ENCODE measurements at places on chromosomes 12 and 14. TPM values are rescaled to one million over a fixed set of nuclear protein-coding genes. Genes with fewer than 3 reads are reported as not detected.

HSPA2 gene
- total RNA-seq, result 94.1 TPM

- H3K27ac ChIP-seq, result no peak overlapping the region
- H3K4me3 ChIP-seq, result no peak overlapping the region
- H3K27me3 ChIP-seq, result no peaks in the 10 kb centered on the region
- no peak for DNase-seq
- no peaks in the 10 kb centered on the region for H3K36me3 ChIP-seq
- H3K4me1 ChIP-seq, result no peaks in the 10 kb centered on the region
Measured at GRCh38 chr12:79763766-79764452, 73.1 kb upstream of the PAWR start.

DNA sequence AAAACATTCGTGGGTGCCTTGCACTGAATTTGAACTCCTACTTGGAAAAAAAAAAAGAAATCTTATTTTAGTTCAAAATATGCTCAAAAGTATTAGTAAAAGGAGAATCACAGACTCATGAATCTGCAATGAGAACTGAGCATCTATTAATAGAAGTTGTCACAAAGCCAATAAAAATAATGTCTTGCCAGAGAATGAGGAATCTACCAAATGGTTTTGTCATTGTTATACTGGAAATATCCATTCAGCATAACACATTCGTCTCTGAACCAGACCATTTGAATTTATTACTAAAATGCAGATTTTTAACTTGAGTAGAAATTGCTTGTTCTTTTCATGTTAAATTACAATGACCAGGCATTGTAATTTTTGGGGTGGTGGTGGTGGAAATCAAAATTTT is 11.6 kb upstream of the PTPRB start:
- peaks cover 13% of the 10 kb centered on the region for H3K4me1 ChIP-seq
- no peak overlapping the region for H3K4me3 ChIP-seq
- DNase-seq, result no peak
- no peaks in the 10 kb centered on the region for H3K36me3 ChIP-seq

PLEKHG3 gene
- 60.4 TPM for total RNA-seq

DNA sequence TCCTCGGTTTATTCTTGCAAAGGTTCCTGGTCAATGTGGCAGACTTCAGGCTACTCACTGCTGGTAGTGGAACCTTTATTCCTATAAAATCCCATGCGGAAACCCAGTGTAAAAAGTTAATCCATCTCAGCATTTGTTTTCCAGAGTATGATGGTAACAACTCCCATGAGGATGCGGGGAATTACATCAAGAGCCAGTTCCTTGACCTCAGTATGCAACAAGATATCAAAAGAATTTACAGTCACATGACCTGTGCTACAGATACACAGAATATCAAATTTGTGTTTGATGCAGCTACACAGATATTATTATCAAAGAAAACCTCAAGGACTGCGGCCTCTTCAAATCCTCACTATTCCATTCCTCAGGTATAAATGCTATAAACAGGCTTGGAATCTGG is 19.3 kb downstream of the CPM start:
- no peaks in the 10 kb centered on the region for H3K27me3 ChIP-seq
- H3K4me3 ChIP-seq, result no peak overlapping the region
- peaks cover 6% of the 10 kb centered on the region for H3K4me1 ChIP-seq
- DNase-seq, result no peak

DNA sequence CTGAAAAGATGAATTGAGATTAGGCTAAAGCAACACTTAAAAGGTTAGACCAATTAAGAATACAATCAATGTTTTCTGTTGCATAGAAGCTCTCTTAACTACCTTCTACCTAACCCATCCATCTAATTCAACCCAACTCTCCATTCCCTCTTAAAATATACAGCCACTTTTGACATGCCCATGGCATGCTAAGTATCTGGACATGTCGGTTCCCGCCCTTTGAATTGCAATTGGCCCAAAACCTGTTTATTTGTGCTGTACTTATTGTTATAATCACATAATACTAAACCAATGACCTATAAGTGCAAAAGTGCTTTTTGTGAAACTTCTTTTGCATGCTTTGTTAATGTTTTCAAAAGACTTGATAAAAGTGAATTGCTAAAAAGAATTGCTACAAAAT is 37.6 kb upstream of the APPL2 start:
- H3K36me3 ChIP-seq, result no peaks in the 10 kb centered on the region
- H3K27me3 ChIP-seq, result no peaks in the 10 kb centered on the region
- H3K4me3 ChIP-seq, result no peak overlapping the region
- H3K4me1 ChIP-seq, result peaks cover 52% of the 10 kb centered on the region

DNA sequence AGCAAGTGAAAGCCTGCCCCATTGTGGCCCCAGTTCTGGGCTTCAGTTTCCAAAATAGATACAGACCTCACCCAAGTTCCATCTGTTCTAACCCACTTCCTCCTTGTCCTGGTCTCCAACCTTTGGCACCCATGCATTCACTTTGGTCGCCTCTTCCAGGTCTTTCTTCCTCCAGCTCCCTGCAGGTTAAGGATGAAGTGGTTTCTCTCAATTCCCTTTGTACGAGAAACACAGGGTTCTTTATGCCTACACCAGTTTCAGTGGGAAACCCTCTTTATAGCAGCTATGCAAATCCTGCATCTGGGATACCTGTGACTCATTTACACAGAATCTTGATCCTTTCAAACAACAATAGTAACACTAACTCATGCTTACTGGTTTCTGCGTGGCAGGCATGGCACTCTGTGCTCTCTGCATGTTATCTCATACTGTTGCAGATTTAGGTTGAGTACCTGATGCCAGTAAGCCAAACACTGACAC is 110.6 kb upstream of the AMIGO2 start:
- H3K36me3 ChIP-seq, result no peaks in the 10 kb centered on the region
- no peak for DNase-seq
- no peaks in the 10 kb centered on the region for H3K4me1 ChIP-seq
- no peaks in the 10 kb centered on the region for H3K27me3 ChIP-seq
- H3K4me3 ChIP-seq, result no peak overlapping the region

- H3K36me3 ChIP-seq, result no peaks in the 10 kb centered on the region
- no peak overlapping the region for H3K27ac ChIP-seq
- H3K4me1 ChIP-seq, result peaks cover 32% of the 10 kb centered on the region
- H3K4me3 ChIP-seq, result no peak overlapping the region
- H3K27me3 ChIP-seq, result no peaks in the 10 kb centered on the region
Measured at GRCh38 chr12:3154006-3154405, 76.8 kb downstream of the TSPAN9 start.

- H3K4me1 ChIP-seq, result no peaks in the 10 kb centered on the region
- no peak overlapping the region for H3K27ac ChIP-seq
- H3K4me3 ChIP-seq, result no peak overlapping the region
- no peaks in the 10 kb centered on the region for H3K27me3 ChIP-seq
- no peak for DNase-seq
- H3K36me3 ChIP-seq, result peaks cover 62% of the 10 kb centered on the region
Measured at GRCh38 chr14:73149753-73150152, 13.4 kb downstream of the PSEN1 start.

RAPGEF3 gene
- total RNA-seq, result 9.3 TPM

DNA sequence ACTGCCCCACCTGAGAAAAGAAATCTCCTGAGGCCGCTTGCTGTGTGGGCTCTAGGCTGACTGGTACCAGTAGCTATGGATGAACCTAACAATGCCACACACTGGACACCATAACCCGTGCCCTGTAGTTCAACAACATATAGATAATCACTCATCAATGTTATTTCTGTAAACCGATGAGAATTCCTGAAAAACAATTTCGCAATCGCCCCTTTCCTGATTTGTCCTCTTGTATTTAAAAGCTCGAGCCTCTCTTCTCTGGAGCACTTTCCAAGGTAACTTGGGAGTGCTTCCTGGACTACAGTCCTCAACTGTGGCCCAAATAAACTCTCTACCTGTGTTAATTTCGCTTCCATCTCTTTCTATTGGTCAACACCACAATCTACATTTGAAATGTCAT is 26.1 kb upstream of the PPP2R5C start:
- H3K4me1 ChIP-seq, result peaks cover 46% of the 10 kb centered on the region
- no peaks in the 10 kb centered on the region for H3K27me3 ChIP-seq
- peak; percentile 9 for DNase-seq
- no peak overlapping the region for H3K4me3 ChIP-seq
- H3K36me3 ChIP-seq, result no peaks in the 10 kb centered on the region

DNA sequence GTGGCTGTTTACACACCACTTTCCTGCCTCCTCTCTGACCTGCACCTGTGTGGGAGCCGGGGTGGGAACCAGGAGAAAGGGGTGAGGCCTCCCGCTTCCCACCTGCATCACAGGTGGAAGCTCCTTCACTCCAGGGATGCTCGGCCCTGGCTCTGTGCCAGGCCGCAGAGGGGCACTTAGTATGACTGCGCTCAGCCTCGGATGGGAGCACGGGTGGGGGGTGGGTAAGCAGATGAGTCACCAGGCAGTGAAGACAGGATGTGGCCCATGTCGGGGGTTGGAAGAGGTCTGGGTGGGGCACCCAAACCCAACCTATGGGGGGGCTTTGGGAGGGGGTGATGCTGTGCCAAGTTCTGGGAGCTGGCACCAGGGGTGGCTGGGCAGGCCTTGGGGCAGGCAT is 7.4 kb upstream of the CYP46A1 start:
- DNase-seq, result peak; percentile 67
- no peak overlapping the region for H3K4me3 ChIP-seq
- H3K4me1 ChIP-seq, result no peaks in the 10 kb centered on the region
- H3K27me3 ChIP-seq, result peaks cover 8% of the 10 kb centered on the region
- no peaks in the 10 kb centered on the region for H3K36me3 ChIP-seq

- H3K27ac ChIP-seq, result no peak overlapping the region
- H3K4me1 ChIP-seq, result no peaks in the 10 kb centered on the region
- DNase-seq, result no peak
- H3K36me3 ChIP-seq, result no peaks in the 10 kb centered on the region
- no peaks in the 10 kb centered on the region for H3K27me3 ChIP-seq
- H3K4me3 ChIP-seq, result no peak overlapping the region
Measured at GRCh38 chr12:33245434-33245833, 194.2 kb downstream of the SYT10 start.

SOX5 gene
- total RNA-seq, result 19.0 TPM

- H3K27me3 ChIP-seq, result no peaks in the 10 kb centered on the region
- no peaks in the 10 kb centered on the region for H3K4me1 ChIP-seq
- no peak overlapping the region for H3K4me3 ChIP-seq
- no peak for DNase-seq
Measured at GRCh38 chr12:100566887-100567637, 6.4 kb upstream of the GAS2L3 start.

PHC1 gene
- 32.6 TPM for total RNA-seq

DNA sequence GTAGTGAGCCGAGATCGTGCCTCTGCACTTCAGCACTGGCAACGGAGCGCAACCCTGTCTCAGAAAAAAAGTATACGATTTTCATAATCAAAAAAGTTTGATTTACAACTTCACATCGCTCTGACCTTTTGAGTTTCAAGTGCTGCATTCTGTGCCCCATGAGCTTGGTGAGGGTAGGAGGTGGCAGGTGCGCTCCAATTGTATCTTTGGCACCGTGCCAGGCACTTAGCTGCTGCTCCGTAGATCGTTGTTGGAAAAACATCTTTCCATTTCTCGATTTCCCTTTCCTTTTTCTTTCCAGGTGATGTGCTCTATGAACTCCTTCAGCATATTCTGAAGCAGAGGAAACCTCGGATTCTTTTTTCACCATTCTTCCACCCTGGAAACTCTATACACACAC is 203.7 kb downstream of the ETV6 start:
- H3K4me1 ChIP-seq, result peaks cover 19% of the 10 kb centered on the region
- no peak overlapping the region for H3K4me3 ChIP-seq
- DNase-seq, result no peak
- H3K36me3 ChIP-seq, result peaks cover 39% of the 10 kb centered on the region

DNA sequence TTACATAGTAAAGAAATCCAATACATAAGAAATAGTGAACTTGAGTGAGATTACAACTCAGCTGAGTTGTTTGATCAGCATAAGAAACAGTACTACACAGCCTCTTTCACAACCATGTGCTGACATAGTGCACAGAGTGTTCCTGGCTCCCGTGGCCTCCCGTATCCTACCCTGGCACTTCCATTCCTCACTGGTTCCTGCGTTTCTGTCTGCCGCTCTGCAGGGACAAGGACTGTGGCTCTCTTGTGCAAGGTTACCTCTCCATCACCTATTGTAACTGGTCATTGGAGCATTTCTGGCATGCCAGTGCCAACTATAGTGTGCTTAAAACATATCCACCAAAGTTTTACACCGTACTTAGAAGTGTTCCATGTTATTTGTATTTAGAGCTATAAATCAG is 46.3 kb upstream of the PCED1B start:
- no peaks in the 10 kb centered on the region for H3K36me3 ChIP-seq
- peaks cover 10% of the 10 kb centered on the region for H3K4me1 ChIP-seq
- DNase-seq, result no peak
- no peaks in the 10 kb centered on the region for H3K27me3 ChIP-seq

GRCh38 chr12:27865421-27865820 is 85.4 kb upstream of the MANSC4 start:
- H3K4me1 ChIP-seq, result peaks cover 4% of the 10 kb centered on the region
- H3K27ac ChIP-seq, result peak overlapping the region; percentile 50
- no peaks in the 10 kb centered on the region for H3K27me3 ChIP-seq
- no peak for DNase-seq

TCL1A gene
- total RNA-seq, result not detected

GRCh38 chr12:114396153-114396868 is 9.6 kb downstream of the TBX5 start:
- DNase-seq, result no peak
- H3K4me3 ChIP-seq, result no peak overlapping the region
- H3K27ac ChIP-seq, result no peak overlapping the region
- H3K4me1 ChIP-seq, result peaks cover 15% of the 10 kb centered on the region
- H3K36me3 ChIP-seq, result no peaks in the 10 kb centered on the region

DNA sequence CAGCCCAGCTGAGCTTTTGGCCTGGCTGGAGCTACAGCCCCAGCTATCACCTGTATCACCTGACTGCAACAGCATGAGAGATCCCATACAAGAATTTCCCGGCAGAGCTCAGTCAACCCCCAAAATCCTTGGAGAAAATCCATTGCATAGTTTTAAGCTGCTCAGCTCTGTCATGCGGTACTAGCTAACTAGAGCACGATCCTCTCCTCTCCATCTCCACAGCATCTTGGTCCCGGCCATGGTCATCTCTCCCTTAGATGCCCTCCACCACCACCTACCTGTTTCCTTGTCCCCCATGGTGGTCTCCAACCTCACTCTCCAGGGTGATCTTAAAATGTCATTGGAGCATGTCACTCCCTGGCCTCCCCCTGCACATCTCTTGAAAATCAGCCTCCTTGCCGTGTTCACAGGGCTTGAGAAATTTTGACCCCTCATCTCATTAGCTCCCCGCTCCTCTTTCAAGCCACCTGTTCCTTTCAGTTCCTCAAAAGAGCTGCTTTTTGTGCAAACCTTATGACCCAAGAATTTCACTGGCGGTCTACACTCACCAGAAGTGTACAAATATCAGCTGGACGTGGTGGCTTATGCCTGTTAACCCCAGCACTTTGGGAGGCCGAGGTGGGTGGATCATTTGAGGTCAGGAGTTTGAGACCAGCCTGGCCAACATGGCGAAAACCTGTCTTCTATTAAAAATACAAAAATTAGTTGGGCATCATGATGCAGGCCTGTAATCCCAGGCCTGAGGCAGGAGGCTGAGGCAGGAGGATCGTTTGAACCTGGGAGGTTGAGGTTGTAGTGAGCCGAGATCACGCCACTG is 8.1 kb upstream of the CLMN start:
- H3K36me3 ChIP-seq, result no peaks in the 10 kb centered on the region
- DNase-seq, result no peak
- H3K4me1 ChIP-seq, result no peaks in the 10 kb centered on the region
- no peaks in the 10 kb centered on the region for H3K27me3 ChIP-seq

GRCh38 chr12:94151582-94151981 is 3.2 kb downstream of the PLXNC1 start:
- H3K36me3 ChIP-seq, result no peaks in the 10 kb centered on the region
- peak overlapping the region; percentile 79 for H3K4me3 ChIP-seq
- H3K27me3 ChIP-seq, result peaks cover 62% of the 10 kb centered on the region
- no peak overlapping the region for H3K27ac ChIP-seq

CEP170B gene
- total RNA-seq, result 64.0 TPM

- H3K4me1 ChIP-seq, result no peaks in the 10 kb centered on the region
- no peaks in the 10 kb centered on the region for H3K36me3 ChIP-seq
- no peak for DNase-seq
- peak overlapping the region; percentile 18 for H3K4me3 ChIP-seq
- H3K27me3 ChIP-seq, result no peaks in the 10 kb centered on the region
Measured at GRCh38 chr14:52220924-52221811, 46.3 kb upstream of the PTGDR start.

All from suprapubic skin (tissue), 4 donors.